ENCODE measurements at places on chromosomes 1 and 21.

- no peak for DNase-seq
Measured at GRCh38 chr1:4126731-4127591, 226.9 kb upstream of the C1orf174 start.

- no peak for DNase-seq
Measured at GRCh38 chr1:173038875-173039554, 11.7 kb downstream of the TNFSF18 start.

GRCh38 chr1:17139637-17140036, 20.4 kb upstream of the PADI2 start:
- DNase-seq = no peak

- no peak for DNase-seq
Measured at GRCh38 chr1:231757101-231757404, 130.5 kb downstream of the DISC1 start.

- DNase-seq = no peak
Measured at GRCh38 chr1:33292726-33293340, 28.1 kb downstream of the A3GALT2 start.

DNA sequence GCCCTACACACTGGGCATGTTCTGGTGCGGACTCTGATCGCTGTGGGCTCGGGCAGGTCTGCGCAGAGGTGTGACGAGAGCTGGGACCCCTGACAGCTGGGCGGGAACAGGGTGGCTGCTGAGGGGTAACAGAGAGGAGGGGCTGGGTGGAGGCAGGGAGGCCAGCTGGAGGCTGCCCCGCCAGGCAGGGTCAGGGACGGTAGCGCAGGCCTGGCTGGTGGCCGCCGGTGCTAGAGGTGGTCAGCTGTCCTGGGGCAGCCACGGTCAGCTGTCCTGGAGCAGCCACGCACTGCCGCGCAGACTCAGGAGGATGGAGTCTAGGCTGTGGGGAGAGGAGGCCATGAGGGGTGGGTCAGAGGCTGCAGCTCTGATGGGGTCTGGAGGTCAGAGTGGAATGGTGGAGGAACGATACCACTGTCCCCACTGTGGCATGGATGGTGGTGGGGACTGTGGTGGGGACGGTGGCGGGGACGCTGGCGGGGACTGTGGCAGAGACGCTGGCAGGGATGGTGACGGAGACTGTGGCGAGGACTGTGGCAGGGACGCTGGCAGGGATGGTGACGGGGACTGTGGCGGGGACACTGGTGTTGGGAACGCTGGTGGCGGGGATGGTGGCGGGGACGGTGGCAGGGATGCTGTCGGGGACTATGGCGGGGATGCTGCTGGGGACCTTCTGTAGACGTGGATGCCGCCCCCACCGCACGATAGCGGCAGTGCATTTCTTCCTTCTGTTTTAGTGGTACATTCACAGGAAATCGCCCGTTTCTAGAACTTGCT, 21.3 kb upstream of the LRRC3 start:
- DNase-seq = peak; percentile 31

DNA sequence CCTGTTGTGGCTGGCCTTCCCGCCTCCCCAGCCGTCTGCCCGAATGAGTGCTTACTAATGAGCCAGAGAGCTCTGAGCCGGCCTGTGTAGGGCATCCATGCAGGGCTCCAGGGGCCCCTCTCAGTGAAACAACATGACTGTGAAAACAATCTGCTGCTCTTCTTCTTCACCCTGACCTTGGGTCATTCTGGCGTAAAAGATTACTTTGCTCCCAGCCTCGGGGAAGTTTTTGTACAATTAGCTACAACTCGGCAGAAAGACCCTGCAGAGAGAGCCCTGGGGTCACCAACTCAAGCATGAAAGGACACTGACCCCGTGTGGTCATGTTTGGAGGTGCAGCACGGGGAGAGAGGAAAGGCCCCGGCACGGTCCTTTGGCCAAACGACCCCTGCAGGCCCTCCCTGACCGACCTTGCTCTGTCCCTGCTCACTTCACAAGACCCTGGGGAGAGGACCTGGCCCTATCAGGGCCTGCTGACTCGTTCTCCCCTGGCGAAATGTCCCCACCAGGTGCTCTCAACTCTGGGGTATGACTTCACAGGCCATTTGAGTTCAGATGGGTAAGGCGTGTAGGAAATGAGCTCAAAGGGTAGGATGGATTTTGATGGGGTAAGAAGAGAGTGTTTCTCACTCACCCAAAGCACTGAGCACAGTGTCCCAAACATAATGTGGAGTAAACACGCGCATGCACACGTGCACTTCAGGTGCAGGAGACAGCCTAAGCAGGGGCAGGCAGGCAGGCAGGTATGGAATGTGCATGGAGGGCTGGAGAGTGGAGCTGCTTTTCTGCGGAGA, 22.9 kb upstream of the FAM20B start:
- DNase-seq = peak; percentile 94

DNA sequence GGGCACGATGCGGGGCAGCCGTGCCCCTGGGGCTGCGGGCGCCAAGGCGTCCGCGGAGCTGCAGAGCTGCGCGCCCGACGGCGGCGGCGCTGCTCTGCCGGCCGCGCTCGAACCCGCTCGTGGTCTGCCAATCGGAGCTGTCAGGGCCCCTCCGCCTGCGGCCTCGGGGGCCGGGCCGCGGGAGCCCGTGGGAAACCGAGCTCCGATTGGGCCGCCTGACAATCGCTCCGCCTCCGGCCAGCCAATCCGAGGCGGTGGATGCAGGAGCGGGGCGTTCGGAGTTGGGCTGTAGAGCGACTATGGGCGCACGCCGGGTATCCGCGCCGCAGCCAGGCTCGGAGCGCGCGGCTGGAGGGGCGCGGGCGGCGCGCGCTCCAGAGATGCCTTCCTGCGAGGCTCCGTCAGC, 100.5 kb upstream of the SOD1 start:
- DNase-seq = peak; percentile 98

- no peak for DNase-seq
Measured at GRCh38 chr1:9670085-9670484, 18.6 kb downstream of the PIK3CD start.

DNA sequence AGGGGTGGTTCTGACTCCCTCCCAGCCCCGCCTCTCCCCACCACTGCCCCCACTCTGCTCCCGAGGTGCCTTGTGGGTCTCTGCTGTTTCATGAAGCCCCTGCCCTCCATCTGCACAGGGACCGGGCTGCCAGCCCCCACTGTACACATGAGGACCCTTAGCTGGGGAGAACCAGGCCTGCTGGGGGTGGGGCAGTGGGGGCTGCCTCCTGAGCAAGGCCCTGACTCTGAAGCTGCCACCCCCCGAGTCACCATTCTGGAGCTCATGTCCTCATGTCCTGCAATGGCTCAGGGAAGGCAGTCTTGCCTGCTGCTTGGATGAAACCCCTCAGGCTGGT, 8.4 kb downstream of the HES3 start:
- DNase-seq = no peak

- no peak for DNase-seq
Measured at GRCh38 chr1:44078104-44078503, 40.5 kb upstream of the KLF17 start.

DNA sequence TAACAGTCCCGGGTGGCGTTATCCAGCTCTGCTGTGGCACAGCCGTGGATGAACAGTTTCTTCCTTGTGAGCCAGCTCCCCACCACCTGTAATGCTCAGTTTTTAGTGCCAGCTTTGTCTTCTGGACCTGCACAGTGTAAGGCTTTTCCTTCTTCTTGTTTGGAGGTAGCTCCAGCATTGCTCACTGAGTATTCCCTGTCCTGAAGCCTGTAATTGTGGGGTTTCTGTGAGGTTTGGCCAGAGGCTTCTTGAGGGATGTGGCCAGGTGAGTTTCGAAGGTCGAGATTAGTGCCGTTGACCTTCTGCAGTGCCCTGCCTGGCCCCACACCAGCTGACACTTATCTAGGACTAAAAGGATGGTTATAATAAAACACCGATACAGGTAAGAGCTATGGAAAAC, 75.0 kb downstream of the PBX1 start:
- no peak for DNase-seq

GRCh38 chr1:191074881-191075280, 597.2 kb upstream of the BRINP3 start:
- no peak for DNase-seq

DNA sequence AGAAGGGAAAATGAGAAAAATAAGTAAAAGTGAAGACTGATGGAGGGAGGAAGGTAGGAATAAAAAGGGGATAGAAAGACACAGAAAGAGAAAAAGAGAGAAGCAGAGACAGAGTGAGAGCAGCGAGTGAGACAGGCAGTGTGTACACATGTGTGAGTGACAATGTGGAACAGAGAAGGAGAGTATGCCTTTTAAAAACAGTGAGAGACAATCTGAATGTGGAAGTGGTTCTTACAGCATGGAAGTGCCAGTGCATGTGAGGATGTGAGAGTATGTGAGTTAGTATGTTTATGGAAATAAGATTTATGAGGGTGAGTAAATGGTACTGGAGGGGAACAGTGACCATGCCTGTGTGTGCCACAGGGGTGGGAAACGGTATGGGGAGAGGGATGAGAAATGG, 1.2 kb downstream of the NEGR1 start:
- no peak for DNase-seq

All from ecto neural progenitor cell (in vitro differentiated cells).